ENCODE measurements at places on chromosomes 7 and 10. TPM values are rescaled to one million over a fixed set of nuclear protein-coding genes. Genes with fewer than 3 reads are reported as not detected.

The TSPAN13 gene
- total RNA-seq: 2.4 TPM

The AKR1C8 gene
- not detected for total RNA-seq

The UNC5B gene
- total RNA-seq: 22.0 TPM

The SPOCK2 gene
- 0.43 TPM for total RNA-seq
